ENCODE measurements at places on chromosomes 4 and X. TPM values are rescaled to one million over a fixed set of nuclear protein-coding genes. Genes with fewer than 3 reads are reported as not detected.

DNA sequence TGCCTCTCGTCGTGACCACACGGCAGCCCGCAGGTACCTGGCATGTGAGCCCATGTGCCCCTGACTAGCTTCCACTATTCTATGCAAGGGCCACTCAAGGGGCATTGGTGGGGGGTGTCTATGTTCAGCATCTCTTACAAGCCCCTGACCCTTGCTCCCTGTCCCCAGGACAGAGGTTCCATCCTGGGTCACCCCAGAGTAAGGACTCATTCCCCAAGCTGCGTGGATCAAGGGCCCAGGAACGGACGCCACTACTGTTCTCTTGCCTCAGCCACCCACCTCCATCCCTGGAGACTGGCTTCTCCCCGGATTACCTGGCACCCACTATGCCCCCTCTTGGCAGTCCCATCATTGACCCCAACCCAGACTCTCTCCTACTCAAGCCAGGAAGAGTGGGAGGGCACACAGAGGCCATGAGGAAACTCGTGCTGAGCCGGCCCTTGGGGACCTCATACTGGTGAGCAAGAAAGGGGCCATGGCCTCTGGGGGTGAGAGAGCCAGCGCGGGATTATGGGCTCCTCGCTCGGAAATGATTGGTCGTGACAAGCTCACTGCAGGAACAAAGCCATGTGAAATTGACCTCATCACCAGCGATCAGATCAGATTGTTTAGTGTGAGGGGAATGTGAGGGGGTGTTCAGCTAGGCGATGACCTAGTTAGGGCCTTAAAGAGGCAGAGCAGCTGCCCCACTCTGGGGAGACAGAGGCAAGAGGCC lies 50.1 kb upstream of the PJA1 start:
- no peak for DNase-seq

- no peak for DNase-seq
Observed at GRCh38 chr4:165343353-165344191, 16.1 kb downstream of the MSMO1 start.

- peak; percentile 2 for DNase-seq
Observed at GRCh38 chrX:155534800-155535199, 76.4 kb upstream of the F8A3 start.

DNA sequence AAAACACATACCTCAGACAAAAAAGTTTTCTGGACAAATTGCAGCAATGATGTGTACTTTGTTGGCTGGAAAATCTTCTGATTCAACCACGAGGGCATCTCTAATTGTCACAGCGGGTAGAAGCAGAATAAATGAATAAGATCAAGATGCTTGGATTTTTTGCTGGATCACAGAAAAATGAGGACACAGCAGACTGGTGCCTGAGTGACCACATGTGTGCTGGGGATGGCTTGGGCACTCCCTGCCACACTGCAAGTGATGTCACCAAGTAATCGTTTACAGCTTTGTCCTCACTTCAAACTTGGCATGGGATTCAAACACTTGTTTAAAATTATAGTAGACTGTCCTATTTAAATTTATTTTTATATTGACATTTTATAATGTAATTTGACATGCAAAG lies 557.0 kb downstream of the SPRY1 start:
- no peak for DNase-seq

Gene DGKK
- total RNA-seq, result 0.27 TPM

Measured in cardiac muscle cell (in vitro differentiated cells and primary cell).